ENCODE measurements at places on chromosomes 2 and 18.

DNA sequence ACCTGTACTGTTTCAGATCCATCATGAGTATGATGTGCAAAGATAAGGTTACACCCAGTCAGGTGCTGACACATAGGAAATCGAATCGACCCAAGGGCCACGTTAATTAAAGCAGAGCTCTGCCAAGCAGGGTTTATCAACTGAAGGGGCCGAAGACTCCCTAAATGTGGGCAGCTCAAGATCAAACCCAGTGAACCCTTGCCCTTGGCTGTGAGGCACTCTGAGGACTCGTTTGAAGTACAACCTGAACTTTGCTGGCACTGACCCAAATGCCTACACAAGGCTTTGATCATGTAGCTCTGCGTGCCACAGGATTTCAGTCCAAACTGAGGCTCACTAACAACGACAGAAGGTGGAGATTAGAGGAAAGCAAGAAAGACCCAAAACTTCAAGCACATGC, 352.1 kb downstream of the MTX2 start:
- no peaks in the 10 kb centered on the region for H3K4me1 ChIP-seq
- no peak overlapping the region for H3K4me3 ChIP-seq
- H3K27me3 ChIP-seq, result peaks cover 39% of the 10 kb centered on the region
- H3K27ac ChIP-seq, result no peak overlapping the region
- H3K36me3 ChIP-seq, result no peaks in the 10 kb centered on the region

- H3K4me1 ChIP-seq, result peaks cover 68% of the 10 kb centered on the region
- peaks cover 9% of the 10 kb centered on the region for H3K36me3 ChIP-seq
- no peak for DNase-seq
Observed at GRCh38 chr18:63099848-63100629, 219.5 kb downstream of the BCL2 start.

DNA sequence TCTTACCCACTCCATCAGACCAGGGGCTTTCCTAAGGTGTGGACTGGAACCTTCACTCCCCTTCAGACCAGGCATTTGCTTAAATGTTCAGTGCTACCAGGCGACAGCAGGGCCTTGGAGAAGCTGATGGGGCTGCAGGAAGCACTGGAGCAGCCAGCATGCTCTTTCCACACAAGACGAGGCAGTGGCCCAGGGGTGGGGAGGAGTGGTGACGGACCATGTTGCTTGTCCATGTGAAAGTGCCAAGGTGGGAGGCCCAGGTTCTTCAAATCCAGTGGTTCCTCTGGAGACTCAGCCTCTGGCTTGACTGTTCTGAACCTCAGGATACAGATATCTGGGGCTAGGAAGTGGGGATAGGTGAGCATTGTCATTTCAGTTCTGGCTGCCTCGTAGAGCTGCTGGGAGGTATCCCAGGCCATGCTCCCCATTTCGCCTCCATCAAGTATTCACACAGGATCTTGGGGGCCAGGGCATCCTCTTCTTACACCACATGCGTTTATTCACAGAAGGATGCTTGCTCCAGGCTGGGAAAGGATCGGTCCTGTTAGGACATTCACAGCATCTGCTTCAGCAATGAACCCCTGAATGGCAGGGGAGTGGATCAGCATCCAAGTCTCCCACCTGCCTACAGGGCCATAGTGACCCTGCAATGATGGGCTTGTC, 62.2 kb downstream of the SFXN5 start:
- DNase-seq, result no peak
- H3K27ac ChIP-seq, result no peak overlapping the region
- H3K4me3 ChIP-seq, result no peak overlapping the region
- H3K27me3 ChIP-seq, result no peaks in the 10 kb centered on the region
- no peaks in the 10 kb centered on the region for H3K4me1 ChIP-seq
- H3K36me3 ChIP-seq, result no peaks in the 10 kb centered on the region

DNA sequence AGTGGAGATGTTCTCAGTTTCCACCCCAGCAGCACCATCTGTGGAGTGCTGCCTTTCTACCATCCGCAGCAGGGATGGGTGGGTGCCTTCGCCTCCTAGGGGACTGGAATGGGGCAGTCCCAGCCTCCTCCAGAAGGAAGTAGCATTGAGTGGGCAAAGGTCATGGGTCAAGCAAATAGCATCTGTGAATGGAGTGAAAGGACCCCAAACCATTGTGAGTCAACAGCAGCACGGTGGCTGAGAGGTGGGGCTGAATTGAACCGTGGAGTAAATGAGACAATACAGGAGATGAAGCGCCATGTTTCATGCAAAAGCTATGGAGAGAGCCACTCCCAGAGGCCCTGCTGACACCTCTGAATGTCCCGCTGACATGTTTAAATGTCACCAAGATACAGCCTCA, 9.7 kb downstream of the GPR55 start:
- H3K36me3 ChIP-seq, result peaks cover 3% of the 10 kb centered on the region
- H3K27me3 ChIP-seq, result peaks cover 10% of the 10 kb centered on the region
- no peak overlapping the region for H3K27ac ChIP-seq
- H3K4me3 ChIP-seq, result no peak overlapping the region
- H3K4me1 ChIP-seq, result peaks cover 18% of the 10 kb centered on the region
- no peak for DNase-seq

- no peak for DNase-seq
- peaks cover 7% of the 10 kb centered on the region for H3K4me1 ChIP-seq
- no peak overlapping the region for H3K27ac ChIP-seq
- H3K4me3 ChIP-seq, result no peak overlapping the region
Observed at GRCh38 chr2:231634412-231634811, 41.7 kb downstream of the TEX44 start.

DNA sequence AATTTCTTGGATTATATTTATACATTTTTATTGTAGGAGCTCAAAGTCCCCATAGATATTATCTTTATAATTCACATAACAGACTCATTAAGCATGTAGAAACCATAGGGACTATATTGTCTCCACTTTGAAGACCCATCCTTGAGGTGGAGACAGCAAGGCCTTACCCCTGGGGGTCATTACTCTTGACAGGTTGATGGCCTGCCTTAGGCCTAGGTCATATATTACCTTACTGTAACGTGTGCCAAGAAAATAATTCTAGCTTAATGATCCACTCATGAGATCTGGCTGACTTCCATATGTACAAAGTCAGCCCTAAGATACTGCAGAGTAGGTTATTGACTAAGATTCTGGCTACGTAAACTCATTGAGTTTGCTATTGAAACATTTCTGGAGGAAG, 65.4 kb upstream of the GLS start:
- no peaks in the 10 kb centered on the region for H3K4me1 ChIP-seq
- no peak for DNase-seq
- H3K27ac ChIP-seq, result no peak overlapping the region
- H3K36me3 ChIP-seq, result no peaks in the 10 kb centered on the region
- H3K27me3 ChIP-seq, result no peaks in the 10 kb centered on the region
- no peak overlapping the region for H3K4me3 ChIP-seq

- H3K4me1 ChIP-seq, result no peaks in the 10 kb centered on the region
- no peak overlapping the region for H3K4me3 ChIP-seq
- H3K27ac ChIP-seq, result no peak overlapping the region
- peaks cover 38% of the 10 kb centered on the region for H3K27me3 ChIP-seq
- no peaks in the 10 kb centered on the region for H3K36me3 ChIP-seq
Observed at GRCh38 chr2:127012215-127012614, 94.7 kb downstream of the BIN1 start.

Data from activated CD4-positive, alpha-beta T cell treated with anti-CD3 and anti-CD28 coated beads, Interleukin-2, amount 10 ng/mL, durations not matched to agents 7 days and 5 days (primary cell).